ENCODE measurements at places on chromosomes 3 and 15.

DNA sequence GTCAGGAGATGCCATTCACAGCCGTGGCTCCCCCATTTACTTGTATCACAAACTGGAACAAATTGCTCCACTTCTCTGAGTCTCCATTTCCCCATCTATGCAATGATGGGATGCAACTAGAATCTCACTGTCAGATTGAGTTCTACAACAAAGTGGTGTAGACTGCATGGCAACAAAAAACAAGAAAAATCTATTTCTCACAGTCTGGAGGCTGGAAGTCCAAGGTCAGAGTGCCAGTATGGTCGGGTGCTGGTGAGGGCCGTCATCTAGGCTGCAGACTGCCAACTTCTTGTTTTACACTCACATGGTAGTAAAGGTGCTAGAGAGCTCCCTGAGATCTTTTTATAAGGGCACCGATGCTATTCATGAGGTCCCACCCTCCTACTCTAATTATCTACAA is 158.4 kb upstream of the BCL6 start:
- no peak for DNase-seq

DNA sequence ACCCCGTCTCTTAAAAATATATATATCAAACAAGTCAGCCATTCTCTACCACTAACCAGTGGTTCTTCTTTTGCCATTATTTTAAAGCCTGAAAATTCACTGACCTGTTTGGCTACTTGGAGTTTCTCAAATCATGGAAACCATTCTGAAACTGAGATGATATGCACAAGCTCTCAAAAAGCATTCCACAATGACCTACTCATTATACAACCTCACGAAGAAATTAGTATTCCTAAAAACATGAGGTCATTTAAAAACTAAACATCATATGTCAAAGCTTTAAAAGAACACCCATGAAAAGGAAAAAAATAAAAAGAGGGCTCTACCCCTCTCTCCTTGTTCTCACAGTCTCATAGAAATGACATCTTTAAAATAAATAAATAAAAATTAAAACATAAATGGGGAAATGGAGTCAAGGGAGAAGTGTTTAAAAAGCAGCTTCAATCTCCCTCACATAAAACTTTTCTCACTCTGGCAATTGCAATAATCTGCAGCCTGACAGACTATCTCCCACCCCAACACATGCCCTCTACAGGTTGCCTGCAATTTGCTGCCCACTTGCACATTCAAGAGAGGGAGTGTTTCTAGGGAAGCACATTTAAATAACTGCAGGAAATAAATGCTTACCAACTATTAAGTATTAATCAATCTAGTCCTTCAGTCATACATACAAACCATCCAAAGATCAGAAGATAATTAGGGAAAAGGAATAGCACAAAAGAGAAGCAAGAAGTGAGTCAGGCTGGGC is 73.3 kb downstream of the TRANK1 start:
- no peak for DNase-seq

GRCh38 chr3:57852896-57853295 is 96.8 kb downstream of the SLMAP start:
- DNase-seq, result peak; percentile 26

GRCh38 chr3:111715911-111716523 is 120.9 kb upstream of the ZBED2 start:
- no peak for DNase-seq

DNA sequence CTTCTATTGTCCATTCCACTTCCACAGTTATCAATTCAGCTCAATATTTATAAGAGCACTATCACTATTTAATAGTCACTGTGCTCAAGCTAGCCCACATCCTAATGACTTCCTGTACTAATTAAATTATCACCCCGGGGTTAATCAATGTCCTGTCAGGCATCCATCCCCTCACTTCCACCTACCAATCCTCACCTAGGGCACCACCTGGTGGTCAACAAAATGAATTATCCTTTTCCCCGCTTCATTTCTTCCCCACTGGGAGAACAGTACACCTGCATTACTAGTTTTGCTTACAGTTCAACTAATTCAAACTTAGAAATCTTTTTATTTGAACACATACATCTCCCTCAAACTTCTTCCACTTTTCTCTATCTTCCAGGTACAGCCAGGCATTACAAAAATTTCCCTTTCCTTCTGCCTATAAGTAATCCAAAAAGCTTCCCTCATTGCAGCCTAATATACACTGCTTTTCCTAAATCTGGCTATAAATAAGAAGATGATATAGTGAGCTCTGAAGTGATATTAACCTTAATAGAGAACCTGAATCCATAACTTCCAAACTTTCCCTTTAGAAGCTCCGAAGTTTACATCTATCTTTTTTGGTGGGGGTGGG is 68.5 kb downstream of the TMCC1 start:
- peak; percentile 38 for DNase-seq

GRCh38 chr15:94353488-94353820 is 122.1 kb downstream of the MCTP2 start:
- no peak for DNase-seq

- no peak for DNase-seq
These were observed 133.2 kb downstream of the PGPEP1L start for GRCh38 chr15:98874370-98874769.

GRCh38 chr3:144458283-144458682 is 486.7 kb downstream of the DIPK2A start:
- DNase-seq, result no peak

- DNase-seq, result no peak
These were observed 193.1 kb downstream of the OTOL1 start for GRCh38 chr3:161689584-161690298.

DNA sequence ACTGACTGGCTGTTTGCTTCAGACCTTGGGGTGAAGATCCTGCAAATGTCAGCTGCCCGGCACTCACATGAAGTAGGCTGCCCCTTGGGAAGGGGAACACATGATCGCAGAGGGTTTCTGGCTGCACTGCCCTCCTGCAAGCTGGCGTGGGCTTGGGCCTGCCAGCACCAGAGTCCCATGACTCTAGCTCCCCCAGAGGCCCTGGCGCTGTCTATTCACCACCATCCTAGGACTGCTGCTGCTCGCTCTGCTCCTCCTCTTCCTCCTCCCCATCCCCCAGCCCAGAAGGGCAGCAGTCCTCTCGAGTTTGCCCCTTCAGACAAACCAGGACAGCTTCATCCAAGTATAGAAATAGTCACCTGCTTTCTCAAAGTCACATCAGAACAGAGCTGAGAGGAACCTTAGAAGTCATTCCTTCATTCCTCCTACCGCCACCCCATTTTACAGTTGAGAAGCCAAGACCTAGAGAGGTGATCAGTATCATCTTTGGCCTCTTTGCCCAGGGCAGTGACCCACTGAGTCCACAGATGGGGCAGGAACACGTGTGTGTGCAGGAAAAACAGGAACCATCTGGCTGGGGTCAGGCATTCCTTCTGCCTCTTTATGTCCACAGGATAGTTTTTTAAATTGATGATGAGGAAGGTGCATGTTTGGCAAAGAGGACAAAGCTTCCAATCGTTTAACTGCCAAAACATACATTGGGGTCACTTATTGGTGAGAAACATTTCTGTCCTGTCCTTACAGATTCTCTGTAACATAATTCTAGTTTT is 13.2 kb downstream of the DPH3 start:
- DNase-seq, result no peak

DNA sequence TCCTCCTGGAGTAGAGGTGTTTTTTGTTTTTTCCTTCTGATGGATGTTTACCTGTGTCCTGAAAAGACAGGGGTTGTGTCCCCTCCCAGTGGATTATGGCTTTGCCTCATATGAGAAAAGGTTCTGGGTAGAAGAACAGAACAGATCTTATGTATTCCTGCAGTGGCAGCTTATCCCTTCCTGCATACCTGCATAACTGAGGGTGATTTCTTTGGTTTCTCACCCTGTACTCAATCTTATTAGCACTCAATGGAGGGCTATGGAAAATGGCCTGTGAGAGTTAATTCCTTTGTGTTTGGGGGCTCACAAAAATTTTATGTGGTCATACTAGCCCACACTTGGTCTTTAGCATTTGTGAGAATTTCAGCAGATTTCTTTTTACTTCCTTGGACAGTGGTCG is 482.0 kb upstream of the ONECUT1 start:
- no peak for DNase-seq

- DNase-seq, result no peak
These were observed 37.6 kb upstream of the WDR49 start for GRCh38 chr3:167691366-167691765.
